ENCODE measurements at places on chromosomes 2 and 18.

DNA sequence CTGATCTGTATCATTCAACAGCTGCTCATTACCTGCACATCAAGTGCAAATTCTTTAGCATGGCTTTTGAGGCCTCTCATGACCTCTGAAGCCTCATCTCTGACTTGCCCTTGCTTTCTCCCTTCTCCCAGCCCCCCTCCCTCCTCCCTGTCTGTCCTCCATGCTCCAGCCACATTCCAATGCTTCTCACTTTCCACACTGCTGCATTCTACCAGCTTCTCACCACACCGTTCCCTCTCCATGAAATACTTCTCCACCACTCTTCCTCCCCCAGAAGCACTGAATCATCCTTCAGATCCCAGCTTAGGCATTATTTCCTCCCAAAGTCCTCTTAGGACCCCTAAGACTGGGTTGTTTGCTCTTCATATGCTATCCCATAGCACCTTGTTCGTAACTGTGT is 26.9 kb downstream of the GCG start:
- no peak for DNase-seq

DNA sequence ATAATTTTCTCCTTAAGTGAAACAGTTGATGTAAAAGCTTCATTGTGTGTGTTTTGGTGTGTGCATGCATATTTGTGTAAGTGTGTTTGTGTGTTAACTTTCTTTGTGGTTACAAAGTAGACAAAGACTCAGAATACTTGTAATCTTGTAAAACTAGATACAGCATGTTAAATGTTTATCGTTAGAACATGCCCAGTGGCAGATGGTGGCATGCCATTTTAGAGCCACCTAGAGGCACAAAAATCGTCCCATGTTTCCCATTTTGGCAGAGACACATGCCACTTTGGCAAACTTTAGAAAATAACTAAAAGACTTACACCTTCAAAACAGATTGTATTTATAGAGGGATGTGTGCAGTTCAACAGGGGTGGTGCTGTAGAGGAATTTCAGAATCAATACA is 224.1 kb downstream of the LRP1B start:
- no peak for DNase-seq

GRCh38 chr2:108354136-108354535 is 23.6 kb upstream of the SULT1C4 start:
- DNase-seq, result no peak

GRCh38 chr18:2207294-2207693 is 364.0 kb downstream of the METTL4 start:
- DNase-seq, result no peak

DNA sequence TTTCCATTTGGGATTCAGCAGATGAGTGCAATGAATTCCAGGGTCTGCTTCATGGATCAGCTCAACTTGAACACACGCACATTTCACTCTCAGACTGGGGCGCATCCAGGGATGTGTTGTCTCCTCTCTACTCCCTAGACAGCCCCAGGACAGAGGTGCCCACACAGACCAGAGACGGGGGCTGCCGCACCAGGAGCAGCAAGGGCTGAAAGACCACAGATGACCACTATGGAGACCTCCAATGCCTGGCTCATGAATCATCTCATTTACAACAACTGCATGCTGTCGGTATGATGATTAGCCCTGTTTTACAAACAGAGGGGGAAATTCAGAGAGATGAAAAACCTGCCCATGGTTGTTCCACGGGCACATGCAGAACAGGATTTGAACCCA is 63.1 kb downstream of the CYP26B1 start:
- DNase-seq, result no peak

- no peak for DNase-seq
Observed at GRCh38 chr2:186595219-186595618, 5.4 kb downstream of the ITGAV start.

GRCh38 chr2:33704406-33704855 is 105.3 kb upstream of the FAM98A start:
- DNase-seq, result no peak

GRCh38 chr2:152407204-152407721 is 72.3 kb downstream of the FMNL2 start:
- no peak for DNase-seq

DNA sequence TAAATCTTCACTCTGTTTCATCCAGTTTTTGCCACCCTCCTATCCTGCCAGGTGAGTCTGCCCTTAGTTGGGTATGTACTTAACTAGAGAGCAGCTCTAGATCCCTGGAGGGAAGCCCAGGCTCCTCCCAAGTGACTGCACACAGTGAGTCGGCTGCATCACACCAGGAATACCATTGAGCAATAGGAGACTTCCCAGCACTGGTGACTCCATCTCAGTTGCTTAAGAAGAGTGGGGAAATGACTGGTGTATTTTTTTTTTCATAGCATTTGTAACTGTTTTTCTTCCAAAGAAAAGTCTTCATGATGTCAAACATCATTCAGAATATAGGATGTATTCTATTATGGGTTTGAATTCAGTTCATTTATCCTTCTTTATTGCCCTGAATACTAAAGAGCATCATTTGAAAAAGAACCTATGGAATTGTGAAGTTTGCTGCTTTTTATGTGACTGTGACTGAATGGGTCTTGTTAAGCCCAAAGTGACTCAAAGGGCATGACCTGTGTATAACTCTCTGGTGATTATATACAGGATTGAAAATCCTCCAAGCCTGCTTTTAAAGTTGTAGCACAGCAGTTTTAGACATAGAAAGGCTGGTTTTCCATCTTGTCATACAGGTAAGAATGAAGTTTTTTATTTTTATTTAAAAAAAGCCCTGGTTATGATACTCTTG is 84.3 kb downstream of the MAP3K20 start:
- peak; percentile 83 for DNase-seq

DNA sequence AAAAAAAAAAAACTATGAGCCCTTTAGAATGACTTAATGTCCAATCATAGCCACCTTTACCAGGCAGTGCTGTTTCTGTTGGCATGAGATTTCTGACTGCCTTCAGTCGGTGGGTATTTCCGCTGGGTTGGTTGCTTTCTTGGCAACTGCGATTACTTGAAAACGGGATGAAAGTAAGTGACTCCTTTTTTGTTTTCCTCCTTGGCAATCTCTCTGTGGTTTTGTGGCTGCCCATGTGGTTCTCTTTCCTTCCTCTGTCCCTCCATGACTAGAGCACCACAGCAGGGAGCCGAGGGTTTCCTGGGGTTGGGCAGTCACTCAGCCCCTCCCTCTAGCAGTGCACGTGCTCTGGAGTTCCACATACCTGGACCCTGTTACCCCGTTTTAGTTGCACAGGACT is 112.1 kb downstream of the KLHL29 start:
- no peak for DNase-seq

- no peak for DNase-seq
Observed at GRCh38 chr2:86382108-86382507, 44.7 kb upstream of the REEP1 start.

DNA sequence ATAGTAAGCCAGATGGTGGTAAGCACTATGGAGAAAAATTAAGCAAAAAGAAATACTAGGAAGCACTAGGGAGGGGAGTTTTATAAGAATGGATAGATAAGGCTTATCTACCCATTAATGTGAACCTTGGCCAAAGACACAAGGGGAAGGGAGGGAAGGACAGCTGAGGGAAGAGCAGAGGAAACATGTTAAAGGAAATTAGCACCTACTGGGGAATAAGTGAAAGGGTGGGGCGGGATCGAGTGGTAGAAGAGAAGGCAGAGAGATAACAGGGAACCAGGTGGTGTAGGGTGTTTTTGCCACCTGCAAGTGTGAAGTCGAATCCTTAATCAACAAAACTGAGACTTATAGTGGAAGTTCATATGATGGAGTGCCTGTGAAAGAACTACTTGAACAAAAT is 1.7 kb downstream of the UNC80 start:
- no peak for DNase-seq

GRCh38 chr2:206083602-206084438 is 2.2 kb downstream of the INO80D start:
- DNase-seq, result no peak

DNA sequence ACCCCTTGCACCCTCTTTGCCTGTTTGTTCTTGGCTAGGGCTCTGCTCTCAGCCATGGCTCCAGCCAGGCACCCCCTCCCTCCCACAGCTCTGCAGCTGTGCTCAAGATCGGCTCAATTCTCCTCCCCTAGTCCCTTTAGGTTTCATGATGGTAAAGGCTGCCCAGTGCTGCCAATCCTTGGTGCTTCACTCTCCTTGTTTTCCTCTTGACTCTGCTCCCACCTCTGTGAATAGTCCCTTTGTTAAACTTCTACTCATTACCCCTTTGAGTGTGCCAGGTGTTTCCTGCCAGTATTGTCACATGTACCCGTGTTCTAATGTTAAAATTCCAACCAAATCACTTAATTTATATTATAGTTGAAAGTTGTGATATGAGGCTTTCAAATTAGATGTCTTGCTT is 101.0 kb upstream of the CERS6 start:
- DNase-seq, result no peak

DNA sequence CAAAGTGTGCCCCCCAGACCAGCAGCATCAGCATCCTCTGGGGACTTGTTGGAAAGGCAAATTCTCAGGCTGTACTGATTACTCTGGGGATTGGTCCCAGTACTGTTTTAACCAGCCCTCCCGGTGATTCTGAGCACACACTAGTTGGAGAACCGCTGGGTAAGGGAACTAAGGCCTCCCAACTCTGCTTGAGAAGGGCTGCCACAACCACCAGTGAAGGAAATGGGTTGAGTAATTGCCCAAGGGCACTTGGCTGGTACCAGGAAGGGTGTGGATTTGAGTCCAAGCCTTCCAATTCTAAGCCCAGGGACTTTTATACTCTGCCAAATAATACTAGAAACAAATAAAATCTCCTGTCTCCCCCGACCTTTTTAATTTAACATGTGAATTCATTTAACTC is 219.9 kb downstream of the SETBP1 start:
- no peak for DNase-seq

DNA sequence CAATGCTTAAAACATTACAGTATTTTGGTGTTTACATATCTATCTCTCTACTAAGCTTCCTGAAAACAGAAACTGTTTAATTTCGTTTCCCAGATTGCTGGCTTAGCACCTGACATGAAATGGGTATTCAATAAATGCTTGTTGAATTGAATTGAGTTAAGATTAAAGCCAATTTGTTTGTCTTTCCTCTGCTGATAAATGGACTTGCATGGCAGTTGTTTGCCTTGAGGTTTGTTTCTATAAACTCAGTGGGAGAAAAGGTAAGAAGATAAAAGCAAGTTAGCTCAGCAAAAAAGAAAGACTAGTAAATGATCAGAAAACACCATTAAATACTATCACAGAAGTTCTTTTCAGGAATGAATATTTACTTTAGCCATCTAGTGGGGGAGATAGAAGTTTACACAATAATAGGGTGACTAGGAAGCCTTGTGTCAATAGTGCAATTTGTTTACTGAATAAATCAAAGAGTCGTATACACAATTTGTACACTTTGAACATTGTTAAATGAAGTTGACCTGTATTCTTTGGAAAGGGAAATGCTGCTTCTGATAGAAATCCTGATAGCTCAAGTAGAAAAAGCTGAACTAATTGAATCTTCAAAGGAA is 754.5 kb upstream of the FAM98A start:
- DNase-seq, result no peak

- no peak for DNase-seq
Observed at GRCh38 chr2:54416166-54416813, 39.8 kb upstream of the SPTBN1 start.

DNA sequence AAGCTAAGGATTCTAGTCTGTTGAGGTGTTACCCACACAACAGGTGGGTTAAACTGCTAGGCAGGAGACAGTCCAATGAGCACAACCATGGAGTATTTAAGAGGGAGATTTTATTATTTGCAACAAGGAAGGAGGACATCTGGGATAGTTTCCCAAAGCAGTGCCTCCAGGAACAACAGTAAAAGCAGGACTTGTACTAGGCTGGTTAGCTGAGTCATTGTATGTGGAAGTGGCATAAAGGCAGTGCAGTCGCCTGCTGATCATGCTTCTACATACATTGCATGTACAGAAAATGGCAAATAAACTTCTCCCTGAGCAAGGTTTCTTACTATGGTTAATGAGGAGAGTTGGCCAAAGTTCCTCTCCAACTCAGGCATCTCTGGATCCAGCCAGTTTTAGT is 46.1 kb upstream of the CYTIP start:
- no peak for DNase-seq

GRCh38 chr18:59345556-59345955 is 13.5 kb downstream of the LMAN1 start:
- no peak for DNase-seq

GRCh38 chr2:10989151-10989550 is 77.4 kb downstream of the KCNF1 start:
- no peak for DNase-seq

- DNase-seq, result no peak
Observed at GRCh38 chr2:64857581-64858471, 131.4 kb upstream of the SLC1A4 start.

- no peak for DNase-seq
Observed at GRCh38 chr2:41930807-41931566, 116.8 kb upstream of the PKDCC start.

GRCh38 chr2:110871637-110872036 is 139.3 kb downstream of the ACOXL start:
- DNase-seq, result no peak

DNA sequence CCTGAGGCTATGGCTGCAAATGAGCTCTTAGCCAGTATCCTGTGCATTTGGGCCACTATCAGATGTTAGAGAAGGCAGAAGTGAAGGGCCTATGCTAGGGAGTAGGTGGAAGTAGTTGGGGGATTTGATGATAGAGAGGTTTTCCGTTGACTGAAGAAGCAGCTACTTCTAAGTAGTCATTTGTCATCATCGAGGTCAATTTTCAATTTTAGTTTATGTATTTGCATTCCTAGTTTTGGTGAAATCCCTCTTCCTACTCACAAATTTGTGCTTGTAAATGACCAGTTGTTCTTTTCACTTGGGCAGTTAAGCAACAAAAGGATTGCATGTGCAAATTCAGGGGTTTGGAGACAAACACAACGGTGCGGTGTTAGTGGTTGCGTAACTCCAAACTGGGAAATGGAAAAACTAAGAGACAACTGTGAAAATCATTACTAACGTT is 48.5 kb upstream of the PELI1 start:
- DNase-seq, result no peak

DNA sequence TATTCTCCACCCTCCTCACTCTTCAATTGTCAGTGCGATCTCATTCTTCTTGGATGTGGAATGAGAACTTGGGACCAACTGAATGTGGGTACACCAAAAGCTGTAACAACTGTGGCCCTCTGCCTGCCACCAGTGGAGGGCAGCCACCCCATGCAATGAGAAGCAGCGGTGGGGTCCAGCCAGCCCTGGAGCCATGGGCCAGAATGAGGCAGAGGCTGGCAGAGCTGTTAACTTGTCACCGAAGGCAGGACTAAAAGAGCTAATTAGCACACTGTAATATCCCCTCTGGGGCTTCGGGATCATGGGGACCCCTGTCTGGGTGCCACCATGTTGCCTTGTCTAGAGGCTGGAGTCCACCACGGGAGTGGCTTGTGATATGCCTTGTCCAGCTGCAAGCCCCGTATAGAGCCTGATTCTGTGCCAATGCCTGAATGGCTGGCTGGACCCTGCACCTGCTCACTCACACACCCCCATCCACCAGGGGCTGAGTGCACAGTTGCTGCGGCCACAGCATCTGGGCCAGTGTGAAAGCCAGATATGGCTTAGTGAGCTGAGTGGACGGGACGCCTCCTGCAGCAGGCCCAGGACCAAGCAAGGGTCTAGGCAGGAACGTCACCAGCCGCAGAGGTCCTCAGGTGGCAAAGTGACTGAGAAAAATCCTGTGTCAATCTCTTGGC is 680.5 kb downstream of the DSC3 start:
- DNase-seq, result no peak

GRCh38 chr2:229083606-229084340 is 187.3 kb downstream of the PID1 start:
- no peak for DNase-seq
